Lower lobe of right lung (tissue), 2 donors: ENCODE measurements at places on chromosomes 12 and 14. TPM values are rescaled to one million over a fixed set of nuclear protein-coding genes. Genes with fewer than 3 reads are reported as not detected.
A peak's percentile ranks its signal among the peaks of the same experiment; 100 is the strongest.

Gene SERPINA10
- total RNA-seq, result not detected

Gene PAX9
- 1.0 TPM for total RNA-seq

Gene PPFIA2
- 0.83 TPM for total RNA-seq

Gene DNAI7
- 6.7 TPM for total RNA-seq

DNA sequence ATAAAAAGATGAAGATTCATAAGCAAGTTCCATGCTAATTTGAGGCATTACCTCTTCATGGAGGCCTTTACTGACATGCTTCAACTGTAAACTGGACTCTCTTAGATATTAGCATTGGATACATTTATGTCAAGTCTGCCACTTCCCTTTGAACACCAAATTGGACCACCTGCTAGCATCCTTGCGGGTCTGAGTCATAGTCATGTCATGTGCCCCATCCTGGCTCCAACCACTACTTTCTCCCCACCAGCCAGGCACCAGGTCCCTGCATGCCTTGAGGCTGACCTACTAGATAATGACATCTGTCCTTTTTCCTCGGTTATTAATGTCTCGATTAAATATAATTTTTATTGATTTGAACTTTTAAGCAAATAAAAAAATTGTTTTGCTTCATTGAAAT is 32.9 kb upstream of the EEA1 start:
- H3K36me3 ChIP-seq, result no peaks in the 10 kb centered on the region
- H3K27me3 ChIP-seq, result no peaks in the 10 kb centered on the region
- no peak overlapping the region for H3K27ac ChIP-seq
- DNase-seq, result no peak
- no peak overlapping the region for H3K4me3 ChIP-seq

- H3K27ac ChIP-seq, result peak overlapping the region; percentile 82
- peaks cover 30% of the 10 kb centered on the region for H3K4me1 ChIP-seq
- no peak for DNase-seq
- peaks cover 7% of the 10 kb centered on the region for H3K27me3 ChIP-seq
- H3K4me3 ChIP-seq, result no peak overlapping the region
- no peaks in the 10 kb centered on the region for H3K36me3 ChIP-seq
These were observed 5.2 kb downstream of the KRT86 start for GRCh38 chr12:52279422-52280318.

DNA sequence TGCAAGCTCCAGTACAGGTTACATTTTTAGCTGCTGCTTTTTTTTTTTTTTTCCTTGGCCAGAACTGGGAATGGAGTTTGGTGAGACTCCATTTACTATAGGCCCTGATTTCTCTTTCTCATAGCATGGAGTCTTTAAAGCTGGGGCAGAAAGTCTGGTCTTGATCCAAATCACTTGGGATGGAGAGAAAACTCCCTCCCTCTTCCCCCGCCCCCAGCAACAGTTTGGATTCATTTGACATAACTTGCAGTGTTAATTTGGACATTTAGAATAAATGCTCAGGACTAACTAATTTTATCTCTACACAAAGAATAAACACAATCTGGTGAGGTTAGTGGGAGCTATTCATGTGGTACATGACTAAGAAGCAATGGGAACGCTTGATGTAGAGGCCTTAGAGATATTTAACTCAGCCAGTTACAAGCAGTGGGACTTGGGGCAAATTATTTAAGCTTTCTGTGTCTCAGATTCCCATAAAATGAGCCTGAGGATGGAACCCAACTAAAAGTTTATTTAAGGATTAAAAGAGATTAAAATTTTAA is 107.3 kb upstream of the ARHGAP5 start:
- no peak overlapping the region for H3K4me3 ChIP-seq
- DNase-seq, result no peak
- H3K36me3 ChIP-seq, result no peaks in the 10 kb centered on the region
- no peaks in the 10 kb centered on the region for H3K27me3 ChIP-seq
- peaks cover 6% of the 10 kb centered on the region for H3K4me1 ChIP-seq
- no peak overlapping the region for H3K27ac ChIP-seq
